Anterior cingulate cortex (tissue), 58 donors: ENCODE measurements at places on chromosomes 16 and 17.

GRCh38 chr16:14018851-14019250, 52.3 kb upstream of the MRTFB start:
- no peak for DNase-seq

DNA sequence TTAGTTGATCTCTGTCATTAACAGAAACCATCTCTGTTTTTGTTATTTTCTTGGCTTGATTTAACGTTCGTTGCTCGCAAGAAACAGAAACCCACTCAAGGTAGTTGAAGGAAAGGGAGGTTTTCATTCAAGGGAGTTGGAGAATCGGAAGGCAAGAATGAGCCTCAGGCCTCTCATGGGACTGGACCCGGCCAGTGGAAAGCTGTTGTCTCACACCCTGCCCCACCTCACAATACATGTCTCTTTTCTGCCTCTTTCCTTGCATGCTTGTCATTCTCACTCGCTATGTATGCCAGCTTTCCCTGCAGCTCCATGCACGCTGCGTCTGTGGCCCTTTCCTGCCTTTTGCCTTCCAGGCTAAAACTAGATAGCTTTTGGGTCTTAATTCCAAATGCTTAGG, 18.3 kb downstream of the DCAF7 start:
- no peak for DNase-seq

GRCh38 chr17:20211246-20211645, 202.1 kb downstream of the SPECC1 start:
- DNase-seq: no peak

GRCh38 chr17:46977348-46977747, 1.7 kb downstream of the RPRML start:
- DNase-seq: no peak

- DNase-seq: no peak
These were observed 23.8 kb downstream of the EEF2K start for GRCh38 chr16:22229889-22230288.

- DNase-seq: no peak
These were observed 42.4 kb downstream of the NXPH3 start for GRCh38 chr17:49618028-49618611.

DNA sequence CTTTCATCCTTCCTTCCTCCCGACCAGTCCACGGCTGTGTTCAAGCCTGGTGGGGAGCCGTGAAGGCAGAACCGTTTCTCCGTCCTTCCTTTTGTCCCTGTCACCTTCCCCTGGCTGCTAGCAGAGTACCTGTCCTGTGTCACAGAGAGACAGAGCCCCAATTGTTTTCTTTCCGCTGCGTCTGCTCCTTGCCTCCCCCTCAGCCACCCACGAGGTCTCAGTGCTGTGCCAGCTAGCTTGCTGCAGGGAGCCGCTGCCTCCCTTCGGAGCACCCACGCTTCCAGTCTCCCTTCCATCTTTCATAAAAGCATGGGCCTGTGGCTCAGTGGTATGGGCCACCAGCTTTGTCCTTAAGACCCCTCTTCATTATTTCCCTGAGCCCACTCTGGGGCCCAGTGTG, 62.2 kb downstream of the MPRIP start:
- no peak for DNase-seq

GRCh38 chr16:49050607-49051006, 231.0 kb downstream of the CBLN1 start:
- DNase-seq: no peak

DNA sequence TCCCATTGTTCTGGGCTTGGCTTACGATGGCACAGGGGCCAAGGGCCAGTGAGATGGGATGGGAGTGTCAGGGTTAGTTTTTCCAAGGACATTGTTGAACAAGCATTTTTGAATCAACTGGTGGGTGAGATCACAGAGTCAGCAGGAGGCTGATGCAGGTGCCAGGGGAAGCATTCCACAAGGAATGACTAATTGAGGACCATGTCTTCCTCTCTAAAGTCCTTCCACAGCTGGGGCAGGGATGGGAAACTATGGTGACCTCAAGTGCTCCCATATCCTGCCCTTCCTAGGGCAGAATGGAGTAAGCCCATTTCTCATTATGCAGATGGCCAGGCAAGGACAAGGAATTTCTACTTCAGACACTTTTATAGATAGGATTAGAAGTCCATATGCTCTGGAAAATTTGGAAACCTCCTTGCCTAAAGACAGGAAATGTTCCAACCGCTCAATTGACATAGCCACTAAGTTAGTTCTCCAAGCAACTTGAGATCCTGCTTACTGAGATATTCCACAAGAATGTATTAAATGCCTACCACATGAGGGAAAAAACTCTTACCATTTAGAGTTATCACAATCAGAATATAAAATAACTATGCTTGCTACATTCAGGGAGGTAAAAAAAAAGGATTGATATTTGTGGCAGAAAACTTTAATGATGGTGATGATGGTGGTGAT, 21.2 kb upstream of the ENGASE start:
- DNase-seq: no peak

DNA sequence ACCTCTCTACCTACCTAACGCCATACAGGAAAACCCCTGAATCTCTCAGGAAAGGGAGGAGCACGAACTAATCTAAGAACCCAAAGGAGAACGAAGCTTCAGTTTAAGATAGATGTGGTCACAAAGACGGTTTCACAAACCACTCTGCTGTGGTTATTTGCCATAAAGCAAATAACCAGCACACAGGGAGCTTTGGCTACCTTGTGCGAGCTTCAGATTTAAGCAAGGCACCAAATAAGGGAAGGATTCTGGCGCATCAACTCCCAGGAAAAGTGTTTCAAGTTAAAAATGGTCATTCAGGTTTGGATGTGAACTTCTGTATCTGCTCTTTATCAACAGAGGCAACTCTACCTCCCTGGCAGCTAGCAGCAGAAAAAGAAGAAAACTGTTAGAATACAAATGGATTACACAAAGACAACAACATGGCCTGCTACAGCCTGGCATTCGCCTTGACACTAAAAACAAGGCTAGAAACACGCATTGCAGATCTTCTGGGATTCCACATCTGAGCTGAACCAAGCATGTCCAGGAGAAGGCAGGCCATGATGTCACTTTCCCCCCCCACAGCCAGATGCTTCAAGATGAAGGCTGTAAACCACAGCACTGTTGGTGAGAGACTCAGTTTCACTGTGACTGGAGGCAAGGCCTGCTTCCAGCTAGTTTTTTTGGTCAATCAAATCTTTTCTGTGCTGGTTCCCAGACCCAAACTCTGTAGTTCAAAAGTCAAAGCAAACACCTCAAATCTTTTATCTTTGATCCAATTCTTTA, 43.6 kb downstream of the SMG6 start:
- DNase-seq: no peak

- no peak for DNase-seq
These were observed 30.8 kb downstream of the NOG start for GRCh38 chr17:56624309-56624708.

GRCh38 chr16:67378642-67379041, 14.7 kb downstream of the TPPP3 start:
- DNase-seq: no peak

DNA sequence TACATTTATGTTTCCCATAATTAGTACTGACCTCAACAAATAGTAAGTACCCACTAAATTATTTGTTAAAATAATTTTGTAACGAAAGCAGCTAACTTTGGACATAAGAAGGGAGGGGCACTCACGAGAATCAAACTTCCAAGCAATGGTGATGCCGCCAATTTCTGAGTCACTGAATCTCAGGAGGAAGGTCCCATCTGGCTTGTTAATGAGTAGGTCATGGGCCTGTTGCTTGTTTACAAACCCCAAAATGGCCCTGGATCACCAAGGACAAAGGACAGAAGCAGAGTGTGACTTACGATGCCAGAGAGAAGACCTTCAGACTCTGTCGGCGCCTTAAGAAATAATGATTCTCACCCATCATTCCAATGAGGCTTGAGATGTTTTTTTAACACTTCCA, 15.8 kb upstream of the GHDC start:
- DNase-seq: no peak

DNA sequence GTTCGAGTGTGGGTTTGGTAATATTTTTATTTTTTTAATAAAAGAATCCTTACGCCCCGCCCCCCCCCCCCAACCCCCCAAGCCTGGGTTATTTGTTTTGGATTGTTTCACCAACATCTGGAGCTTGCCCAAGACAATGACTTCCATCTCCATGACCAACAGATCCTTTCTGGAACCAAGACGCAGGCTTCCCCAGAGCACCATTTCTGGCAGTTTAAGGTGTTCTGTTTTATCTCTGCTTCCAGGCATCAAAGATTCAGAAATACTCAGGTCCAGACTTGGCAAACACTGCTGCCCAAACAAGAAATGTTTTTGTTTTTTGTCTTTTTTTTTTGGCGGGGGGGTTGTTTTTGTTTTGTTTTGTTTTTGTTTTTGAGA, 56.1 kb downstream of the PLXDC1 start:
- no peak for DNase-seq

- no peak for DNase-seq
These were observed 292.0 kb upstream of the TNRC6C start for GRCh38 chr17:77666462-77666861.

GRCh38 chr16:31074814-31075183, 577 bp downstream of the ZNF646 start:
- no peak for DNase-seq

DNA sequence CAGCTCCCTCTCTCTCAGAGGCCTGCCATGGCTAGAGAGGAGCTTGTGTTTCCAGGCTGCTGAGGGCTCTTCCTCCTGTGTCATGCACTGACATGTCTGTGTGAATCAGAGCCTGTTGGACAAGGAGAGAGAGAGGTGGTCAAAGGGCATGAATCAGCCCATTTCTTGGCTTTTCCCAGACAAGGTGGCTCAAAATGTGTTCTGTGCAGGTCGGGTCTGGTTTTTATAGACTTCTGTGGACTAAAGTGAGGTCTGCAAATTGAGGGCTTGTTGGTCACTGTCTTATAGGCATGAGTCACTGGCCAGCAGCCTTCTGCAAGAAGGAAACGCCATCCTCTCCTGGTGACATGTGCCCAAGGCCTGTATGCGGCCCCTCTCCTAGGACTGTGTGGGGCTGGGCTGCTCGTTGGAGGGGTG, 97.9 kb downstream of the FOXL1 start:
- DNase-seq: no peak

DNA sequence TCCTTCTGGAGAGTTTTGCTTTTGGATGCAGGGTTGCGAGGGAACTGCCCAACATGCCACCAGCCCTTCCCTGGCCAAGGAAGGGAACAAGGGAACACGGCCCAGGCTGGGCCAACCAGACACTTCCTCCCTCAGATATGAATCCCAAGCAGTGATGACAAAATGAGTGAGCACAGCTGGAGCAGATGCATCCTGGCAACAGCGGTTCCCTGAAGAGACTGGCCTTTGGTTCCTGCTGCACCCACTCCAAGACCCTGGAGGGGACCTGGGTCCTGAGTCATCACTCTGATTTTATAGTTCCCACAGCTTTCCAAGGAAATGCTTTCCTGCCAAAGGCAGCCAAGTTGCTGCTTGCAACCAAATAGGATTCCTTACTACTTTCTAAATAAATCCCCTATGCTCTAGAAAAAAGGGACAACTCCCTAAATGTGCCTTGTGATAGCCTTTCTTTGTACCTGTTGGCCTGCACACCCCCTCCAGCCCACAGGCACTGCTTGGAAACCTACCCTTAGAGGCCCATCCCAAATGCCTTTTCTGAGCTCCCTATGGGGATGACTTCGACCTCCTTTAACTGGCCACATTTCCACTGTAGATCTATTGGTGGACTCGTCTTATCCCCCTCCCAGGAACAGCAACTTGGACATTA, 5.3 kb downstream of the ST3GAL2 start:
- no peak for DNase-seq

GRCh38 chr17:82965371-82965770, 114.0 kb upstream of the METRNL start:
- no peak for DNase-seq

DNA sequence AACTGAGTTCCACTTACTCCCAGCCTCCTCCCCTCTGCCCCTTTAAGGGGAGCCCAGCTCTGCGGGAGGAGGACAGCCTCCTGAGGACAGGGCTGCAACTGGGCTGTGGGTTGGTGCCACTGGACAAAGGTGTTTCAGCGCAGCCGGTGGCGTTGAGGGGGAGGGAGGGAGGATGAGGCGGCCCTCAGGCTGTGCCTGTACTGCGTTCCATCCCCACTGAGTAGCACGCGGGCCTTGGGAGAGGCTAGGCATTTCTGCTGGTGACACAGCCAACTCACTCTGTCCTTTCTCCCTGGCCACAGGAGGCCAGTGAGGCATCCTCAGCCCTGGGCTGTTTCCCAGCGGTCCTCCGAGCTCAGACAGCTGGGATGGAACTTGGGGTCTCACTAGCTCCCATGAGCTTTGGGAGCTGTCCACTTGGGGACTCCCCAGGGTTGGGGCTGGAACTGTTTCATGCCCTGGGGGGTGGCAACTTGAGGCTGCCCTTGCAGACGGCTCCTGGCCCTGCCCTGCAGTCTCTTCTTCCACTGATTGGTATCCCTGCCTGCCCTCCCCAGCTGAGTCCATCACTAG, 70.5 kb downstream of the MPRIP start:
- DNase-seq: no peak

- DNase-seq: no peak
These were observed 11.5 kb upstream of the HAS3 start for GRCh38 chr16:69093974-69094373.

DNA sequence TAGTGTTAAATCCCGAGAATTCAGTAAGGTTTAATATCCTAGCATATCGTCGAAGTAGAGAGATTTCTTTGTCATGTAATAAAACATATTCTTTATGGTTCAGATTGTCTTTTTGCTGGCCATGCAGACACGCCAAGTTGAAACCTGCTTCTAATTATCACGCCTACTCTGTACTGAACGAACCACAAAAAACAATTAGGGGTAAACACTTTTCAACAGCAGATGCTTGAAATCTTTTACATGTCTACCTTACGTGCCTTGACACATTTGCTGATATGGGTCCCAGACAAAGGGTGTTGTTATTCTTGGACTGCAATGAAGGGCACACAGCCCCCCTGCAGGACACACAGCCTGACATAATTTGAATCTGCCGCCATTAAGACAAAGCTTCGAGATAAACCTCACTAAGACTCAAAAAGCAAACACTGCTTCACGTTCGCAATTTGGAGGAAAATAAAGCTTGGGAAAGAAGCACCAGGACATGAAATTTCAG, 13.3 kb downstream of the WIPI1 start:
- DNase-seq: no peak

DNA sequence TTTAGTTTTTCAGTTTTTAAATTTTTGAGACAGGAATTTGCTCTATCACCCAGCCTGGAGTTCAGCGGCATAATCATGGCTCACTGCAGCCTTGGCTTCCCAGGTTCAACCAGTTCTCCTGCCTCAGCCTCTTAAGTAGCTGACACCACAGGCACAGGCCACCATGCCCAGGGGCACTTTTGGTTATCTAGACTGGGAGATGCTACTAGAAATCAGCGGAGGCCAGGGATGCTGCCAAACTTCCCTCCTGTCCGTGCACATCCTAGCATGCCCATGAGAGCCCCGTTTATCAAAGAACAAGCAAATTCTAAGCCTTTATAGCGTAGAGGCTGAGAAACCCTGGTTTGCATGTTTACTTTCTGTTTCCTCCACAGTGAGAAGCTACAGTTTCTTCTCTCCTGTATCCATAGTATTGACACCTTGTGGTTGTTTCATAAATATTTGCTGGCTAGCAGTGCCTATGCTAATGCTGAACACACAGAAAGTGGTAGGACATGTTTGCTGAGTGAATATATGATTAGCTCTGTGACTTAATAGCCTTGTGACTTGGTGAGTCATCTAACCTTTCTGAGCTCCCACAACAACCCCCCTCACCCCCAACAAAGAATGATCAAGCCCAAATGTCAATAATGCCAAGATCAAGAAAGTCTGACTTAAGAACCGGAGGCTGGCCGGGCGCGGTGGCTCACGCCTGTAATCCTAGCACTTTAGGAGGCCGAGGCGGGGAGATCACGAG, 39.2 kb upstream of the MAF start:
- DNase-seq: no peak

- DNase-seq: no peak
These were observed 74.7 kb downstream of the RPA1 start for GRCh38 chr17:1904273-1905182.
